ENCODE measurements at places on chromosomes 16 and 17. TPM values are rescaled to one million over a fixed set of nuclear protein-coding genes. Genes with fewer than 3 reads are reported as not detected.
A peak's percentile ranks its signal among the peaks of the same experiment; 100 is the strongest.

Gene CCDC47
- total RNA-seq = 77.1 TPM

Gene EDC4
- 45.7 TPM for total RNA-seq

Gene PRSS22
- total RNA-seq = not detected

Gene AOC3
- not detected for total RNA-seq

Gene FNDC8
- not detected for total RNA-seq

DNA sequence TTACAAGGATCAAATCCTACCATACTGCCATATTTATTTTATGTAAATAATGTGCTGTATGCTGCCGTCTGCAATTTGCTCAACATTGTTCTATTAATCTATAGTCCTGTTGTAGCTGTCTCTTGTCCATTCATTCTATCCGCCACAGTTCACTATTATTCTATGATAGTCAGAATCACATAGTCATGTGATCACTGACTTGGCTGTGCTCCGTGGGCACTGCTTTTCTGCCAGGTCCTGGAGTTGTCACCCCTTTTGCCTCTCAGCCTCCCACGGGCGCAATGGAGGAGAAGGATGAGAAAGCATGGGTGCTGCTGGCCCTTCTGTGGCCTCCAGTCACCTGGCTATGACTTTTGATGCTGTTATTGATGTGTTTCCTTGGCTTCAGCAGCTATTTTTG, 37.3 kb upstream of the ANKFY1 start:
- no peaks in the 10 kb centered on the region for H3K27me3 ChIP-seq
- no peaks in the 10 kb centered on the region for H3K4me1 ChIP-seq

- peaks cover 54% of the 10 kb centered on the region for H3K4me1 ChIP-seq
- H3K27ac ChIP-seq = peak overlapping the region; percentile 94
These were observed 20.4 kb upstream of the SMURF2 start for GRCh38 chr17:64682261-64683181.

- peak; percentile 99 for DNase-seq
- peak overlapping the region; percentile 49 for H3K27ac ChIP-seq
- H3K27me3 ChIP-seq = no peaks in the 10 kb centered on the region
- H3K36me3 ChIP-seq = peaks cover 5% of the 10 kb centered on the region
- H3K4me3 ChIP-seq = peak overlapping the region; percentile 16
These were observed 165.7 kb downstream of the CMIP start for GRCh38 chr16:81610144-81610842.

- H3K27ac ChIP-seq = no peak overlapping the region
- no peaks in the 10 kb centered on the region for H3K36me3 ChIP-seq
- H3K4me1 ChIP-seq = no peaks in the 10 kb centered on the region
- H3K27me3 ChIP-seq = no peaks in the 10 kb centered on the region
- no peak for DNase-seq
These were observed 36.8 kb downstream of the MSI2 start for GRCh38 chr17:57293077-57293476.

- peaks cover 78% of the 10 kb centered on the region for H3K4me1 ChIP-seq
- no peak for DNase-seq
- H3K27me3 ChIP-seq = no peaks in the 10 kb centered on the region
- no peaks in the 10 kb centered on the region for H3K36me3 ChIP-seq
These were observed 26.4 kb downstream of the ARHGAP17 start for GRCh38 chr16:24988593-24989338.

DNA sequence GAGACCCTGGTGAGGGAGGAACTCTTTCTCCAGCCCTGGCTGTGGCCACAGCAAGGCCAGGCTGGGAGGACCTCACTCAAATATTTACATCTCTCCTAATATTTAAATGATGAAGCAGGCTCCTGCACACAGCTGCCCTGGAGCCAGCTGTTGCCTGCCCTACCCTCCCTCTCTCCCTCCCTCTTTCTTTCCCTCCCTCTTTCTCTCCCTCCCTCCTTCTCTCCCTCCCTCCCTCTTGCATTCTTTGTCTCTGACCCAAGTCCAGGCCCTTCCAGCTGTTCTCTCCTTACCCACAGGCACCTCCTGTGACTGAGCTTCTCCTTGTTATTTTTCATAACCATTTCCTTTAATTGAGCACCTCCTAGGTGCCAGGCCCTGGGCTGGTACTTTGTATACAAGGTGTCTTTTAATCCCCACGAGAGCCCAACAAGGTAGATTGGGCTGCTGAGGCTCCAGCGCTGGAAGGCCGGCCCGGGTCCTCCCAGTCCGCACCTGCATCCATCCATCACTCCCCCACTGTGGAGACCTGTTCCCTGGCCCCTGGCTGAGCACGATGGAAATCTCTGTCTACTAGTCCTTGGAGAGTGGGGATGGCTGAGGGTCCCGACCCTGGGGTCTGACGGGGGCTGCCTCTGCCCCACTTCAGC, 242.3 kb downstream of the SEC14L1 start:
- H3K27ac ChIP-seq = peak overlapping the region; percentile 2
- DNase-seq = peak; percentile 91
- peaks cover 61% of the 10 kb centered on the region for H3K4me1 ChIP-seq
- no peaks in the 10 kb centered on the region for H3K27me3 ChIP-seq
- H3K36me3 ChIP-seq = no peaks in the 10 kb centered on the region

- no peak for DNase-seq
- no peaks in the 10 kb centered on the region for H3K27me3 ChIP-seq
- no peak overlapping the region for H3K4me3 ChIP-seq
- no peaks in the 10 kb centered on the region for H3K36me3 ChIP-seq
- peaks cover 5% of the 10 kb centered on the region for H3K4me1 ChIP-seq
These were observed 4.3 kb upstream of the AKAP1 start for GRCh38 chr17:57080718-57081117.

DNA sequence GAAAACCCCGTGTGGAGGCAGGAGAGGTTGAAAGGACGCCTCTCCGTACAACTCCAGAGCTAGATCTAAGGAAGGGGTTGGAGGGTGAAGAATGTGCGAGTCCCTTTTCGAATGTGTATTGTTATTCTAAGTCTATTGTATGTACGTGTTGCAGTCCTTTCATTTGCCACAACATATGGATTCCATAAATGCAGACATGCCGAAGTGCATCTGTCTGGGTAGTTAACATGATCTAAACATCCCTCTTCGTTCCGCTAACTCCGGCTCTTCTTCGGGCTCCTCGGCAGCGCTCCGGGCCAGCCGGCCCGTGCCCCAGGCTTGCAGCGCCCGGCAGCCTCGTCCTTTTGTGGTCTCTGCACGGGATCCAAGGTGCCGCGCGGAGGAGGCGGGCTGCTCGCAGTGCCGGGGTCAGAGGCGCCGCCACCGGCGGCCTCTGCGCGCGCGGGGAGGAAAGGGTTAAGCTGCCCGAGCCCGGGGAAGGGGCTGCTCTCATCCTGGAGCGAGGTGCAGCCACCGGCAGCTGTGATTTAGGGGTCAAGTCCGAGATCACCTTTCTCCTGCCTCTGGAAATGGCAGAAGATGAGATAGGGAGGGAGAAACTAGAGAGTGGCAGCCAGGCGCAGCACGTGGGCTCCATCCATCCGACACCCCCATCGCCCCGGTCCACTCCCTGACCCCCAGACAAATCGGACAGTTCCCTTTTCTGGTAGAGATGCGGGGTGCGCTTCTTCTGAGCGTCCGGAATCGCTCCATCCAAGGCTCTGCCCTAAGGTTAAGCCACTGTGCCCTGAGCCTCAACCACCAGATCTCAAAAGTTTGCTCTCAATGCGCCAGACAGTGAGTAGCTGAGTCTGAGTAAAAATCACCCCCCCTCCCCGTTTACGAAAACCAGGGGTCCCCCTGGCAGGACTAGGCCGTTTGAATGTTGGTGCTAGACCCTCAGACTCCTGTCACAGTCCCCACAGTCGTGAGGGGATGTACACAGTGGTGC, 15.1 kb upstream of the ZFHX3 start:
- H3K4me3 ChIP-seq = no peak overlapping the region
- peak overlapping the region; percentile 92 for H3K27ac ChIP-seq
- H3K4me1 ChIP-seq = peaks cover 36% of the 10 kb centered on the region
- no peaks in the 10 kb centered on the region for H3K36me3 ChIP-seq
- no peaks in the 10 kb centered on the region for H3K27me3 ChIP-seq

GRCh38 chr16:11291091-11291703, 10.1 kb upstream of the PRM1 start:
- H3K27ac ChIP-seq = no peak overlapping the region
- no peaks in the 10 kb centered on the region for H3K4me1 ChIP-seq
- H3K4me3 ChIP-seq = no peak overlapping the region
- peaks cover 24% of the 10 kb centered on the region for H3K27me3 ChIP-seq
- H3K36me3 ChIP-seq = no peaks in the 10 kb centered on the region
- peak; percentile 22 for DNase-seq

Data from osteoblast (primary cell).